ENCODE measurements at places on chromosomes 16 and 17. TPM values are rescaled to one million over a fixed set of nuclear protein-coding genes. Genes with fewer than 3 reads are reported as not detected.

The NTN3 gene
- polyA plus RNA-seq = 4.3 TPM

The PRAC1 gene
- polyA plus RNA-seq = not detected

The SDR42E2 gene
- polyA plus RNA-seq = 0.23 TPM

The KRTAP16-1 gene
- not detected for polyA plus RNA-seq

GRCh38 chr17:44826123-44826790, 3.8 kb downstream of the GJC1 start:
- no peak for DNase-seq

- DNase-seq = no peak
Observed at GRCh38 chr16:5257462-5257861, 159.9 kb upstream of the EEF2KMT start.

DNA sequence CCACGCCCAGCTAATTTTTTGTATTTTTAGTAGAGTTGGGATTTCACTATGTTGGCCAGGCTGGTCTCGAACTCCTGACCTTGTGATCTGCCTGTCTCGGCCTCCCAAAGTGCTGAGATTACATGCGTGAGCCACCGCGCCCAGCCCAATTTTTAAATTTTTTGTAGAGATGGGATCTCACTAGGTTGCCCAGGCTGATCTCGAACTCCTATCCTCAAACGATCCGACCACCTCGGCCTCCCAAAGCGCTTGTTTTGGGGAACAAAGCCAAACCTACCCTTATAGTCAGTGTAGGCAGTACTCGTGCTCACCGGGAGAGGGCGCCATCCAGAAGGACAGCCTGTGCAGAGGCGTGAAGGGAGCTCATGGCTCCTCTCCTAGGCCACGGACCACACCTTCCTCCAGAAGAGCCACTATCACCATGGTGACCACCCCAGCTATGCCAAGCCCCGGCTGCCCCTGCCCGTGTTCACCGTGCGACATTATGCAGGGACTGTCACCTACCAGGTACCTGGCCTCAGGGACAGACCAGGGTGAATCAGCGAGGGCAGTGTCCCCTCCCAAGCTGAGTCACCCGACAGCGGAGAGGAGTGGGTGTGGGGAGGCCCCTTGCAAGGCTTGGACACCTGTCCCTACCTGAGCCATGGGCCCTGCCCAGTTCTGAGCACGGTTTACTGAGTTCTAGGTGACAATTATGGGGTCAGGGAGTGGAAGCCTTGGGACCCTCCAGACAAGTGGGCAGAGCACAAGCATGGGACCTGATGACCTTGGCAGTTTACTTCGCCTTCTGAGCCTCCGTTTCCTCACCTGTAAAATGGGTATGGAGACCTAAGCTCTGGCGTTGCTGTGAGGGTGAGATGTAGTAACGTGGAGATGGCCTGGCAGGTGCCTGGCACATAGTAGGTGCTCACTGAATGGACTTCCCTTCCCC, 13.7 kb downstream of the MYO15B start:
- no peak for DNase-seq

- DNase-seq = no peak
Observed at GRCh38 chr17:75566416-75566815, 21.2 kb upstream of the MYO15B start.

DNA sequence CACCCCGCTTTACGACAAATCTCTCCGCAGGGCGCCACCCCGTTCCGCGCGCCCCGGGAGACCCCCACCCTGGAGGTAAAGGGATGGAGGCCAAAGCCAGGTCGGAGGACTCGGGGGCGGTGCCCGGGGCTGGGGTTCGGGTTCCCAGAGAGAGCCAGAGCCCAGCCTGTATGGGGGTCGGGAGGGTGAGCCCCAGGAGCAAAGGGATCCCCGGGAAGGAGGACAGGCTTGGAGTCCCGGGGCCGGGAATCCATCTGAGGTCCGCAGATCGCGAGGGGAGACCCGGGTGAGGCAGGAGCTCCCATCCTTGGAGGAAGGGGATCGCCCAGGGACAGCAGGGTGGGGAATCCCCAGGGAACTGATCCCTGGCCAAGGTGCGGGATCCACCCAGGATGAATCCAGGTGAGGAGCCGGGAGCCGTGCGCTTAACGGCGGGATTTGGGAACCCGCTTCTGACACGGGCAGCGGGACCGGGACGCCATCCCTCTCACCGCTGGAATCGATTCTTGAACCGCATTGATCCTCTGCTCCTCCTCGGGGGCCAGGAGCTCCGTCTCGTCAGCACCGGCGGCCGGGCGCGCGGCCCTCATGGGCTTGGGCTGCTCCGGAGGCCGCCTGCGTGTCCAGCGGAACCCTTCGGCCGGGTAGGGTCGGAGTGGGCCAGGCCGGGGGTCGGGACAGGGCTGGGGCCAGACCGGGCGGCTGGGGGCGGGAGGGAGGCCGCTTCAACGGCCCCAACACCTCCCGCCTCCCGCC, at the start of gene MMD:
Gene MMD (minus strand): TSS at position 657 of the 756 bp plus-strand sequence. CDS start 140 bp downstream, at position 517.
- no peak for DNase-seq

DNA sequence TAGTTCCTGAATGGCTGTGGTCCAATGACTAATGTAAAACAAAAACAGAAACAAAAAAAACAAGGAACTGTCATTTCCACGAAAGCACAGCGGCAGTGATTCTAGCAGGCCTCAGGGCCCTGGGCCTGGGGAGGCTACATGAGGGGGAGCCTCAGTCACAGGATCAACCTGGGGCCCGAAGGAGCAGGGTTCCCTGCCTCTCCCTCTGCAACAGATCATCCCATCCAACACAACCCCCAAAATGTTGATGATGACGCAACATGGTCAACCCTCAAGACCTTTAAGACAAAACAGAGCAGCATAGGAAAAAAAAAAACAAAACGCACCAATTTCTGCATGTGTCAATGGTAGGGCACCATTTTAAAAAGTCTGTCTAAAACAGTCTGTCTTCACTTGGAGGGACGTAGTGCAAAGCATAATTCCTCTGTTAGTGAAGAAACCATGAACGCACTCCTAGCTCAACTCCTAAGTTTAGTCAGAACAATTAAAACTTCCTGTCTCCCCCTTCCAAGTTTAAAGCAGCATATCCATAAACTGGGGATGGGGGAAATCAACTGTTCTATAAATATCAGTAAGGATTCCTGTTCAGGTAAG, 32.3 kb downstream of the AXIN2 start:
- no peak for DNase-seq

GRCh38 chr16:73813527-73813926, 483.1 kb upstream of the PSMD7 start:
- DNase-seq = no peak

DNA sequence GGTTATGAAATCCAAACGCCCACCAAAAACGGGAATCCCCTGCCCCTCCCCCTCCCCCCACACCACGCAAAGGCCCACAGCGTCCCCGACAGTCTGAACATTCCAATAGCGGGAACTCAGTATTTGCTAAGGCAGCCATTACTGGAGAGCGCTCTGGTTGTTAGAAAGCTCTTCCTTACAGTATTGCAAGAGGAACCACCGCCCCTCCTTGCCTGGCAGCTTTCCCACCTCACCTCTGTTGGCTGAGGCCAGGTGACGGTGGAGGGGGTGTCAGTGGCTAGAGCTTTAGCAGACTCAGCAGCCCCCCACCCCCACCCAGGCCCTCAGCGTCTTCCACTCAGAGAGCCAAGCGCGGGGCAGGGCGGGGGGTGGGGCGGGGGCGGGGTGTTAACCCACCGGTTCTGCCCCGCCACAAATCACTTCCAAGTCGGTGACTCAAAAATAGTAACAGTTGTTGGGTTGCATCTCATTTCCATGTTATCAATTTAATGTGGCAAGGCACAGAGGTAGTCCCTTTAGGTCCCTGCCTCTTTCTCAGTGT, 2.2 kb upstream of the PLEKHH3 start:
- DNase-seq = no peak

DNA sequence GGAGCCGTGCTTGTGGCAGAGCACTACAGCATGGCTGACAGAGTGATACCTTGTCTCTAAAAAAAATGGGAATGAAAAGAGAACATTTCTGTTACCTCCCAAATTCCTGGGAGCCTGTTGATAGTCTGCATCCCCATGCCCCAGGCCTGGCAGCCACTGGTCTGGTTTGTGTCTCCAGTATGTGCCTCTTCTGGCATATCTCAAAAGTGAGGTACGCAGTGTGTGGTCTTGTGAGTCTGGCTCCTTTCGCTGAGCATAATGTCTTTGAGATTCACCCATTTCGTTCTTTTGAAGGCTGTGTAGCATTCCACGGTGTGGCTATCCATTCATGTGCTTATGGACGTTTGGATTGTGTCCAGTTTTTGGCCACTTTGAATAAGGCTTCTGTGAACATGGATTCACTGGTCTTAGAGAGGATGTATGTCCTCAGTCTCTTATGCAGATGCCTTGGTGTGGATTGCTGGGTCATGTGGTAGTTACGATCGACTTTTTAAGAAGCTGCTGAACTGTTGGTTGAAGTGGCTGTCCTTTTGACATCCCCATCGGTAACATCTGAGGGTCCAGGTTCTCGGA, 39.1 kb downstream of the PRMT7 start:
- no peak for DNase-seq

DNA sequence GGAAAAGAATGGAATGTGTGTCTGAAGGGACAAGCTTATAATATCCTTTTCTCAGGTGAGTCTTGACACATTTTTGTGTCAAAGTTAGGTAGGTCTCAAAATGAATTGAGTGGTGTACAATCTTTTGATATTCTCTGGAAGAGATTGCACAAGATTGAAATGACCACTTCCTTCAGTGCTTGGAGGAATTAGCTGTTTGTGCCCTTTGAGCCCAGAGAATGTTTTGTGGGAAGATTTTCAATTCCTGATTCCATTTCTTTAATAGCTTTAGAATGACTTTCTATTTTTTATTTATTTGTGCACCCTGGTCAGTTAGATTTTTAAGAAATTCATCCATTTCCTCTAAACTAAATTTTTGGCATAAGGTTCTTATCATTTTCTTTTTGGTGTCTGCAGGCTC, 1.6 kb upstream of the CCL13 start:
- no peak for DNase-seq

- no peak for DNase-seq
Observed at GRCh38 chr16:12784076-12784475, 19.6 kb downstream of the CPPED1 start.

DNA sequence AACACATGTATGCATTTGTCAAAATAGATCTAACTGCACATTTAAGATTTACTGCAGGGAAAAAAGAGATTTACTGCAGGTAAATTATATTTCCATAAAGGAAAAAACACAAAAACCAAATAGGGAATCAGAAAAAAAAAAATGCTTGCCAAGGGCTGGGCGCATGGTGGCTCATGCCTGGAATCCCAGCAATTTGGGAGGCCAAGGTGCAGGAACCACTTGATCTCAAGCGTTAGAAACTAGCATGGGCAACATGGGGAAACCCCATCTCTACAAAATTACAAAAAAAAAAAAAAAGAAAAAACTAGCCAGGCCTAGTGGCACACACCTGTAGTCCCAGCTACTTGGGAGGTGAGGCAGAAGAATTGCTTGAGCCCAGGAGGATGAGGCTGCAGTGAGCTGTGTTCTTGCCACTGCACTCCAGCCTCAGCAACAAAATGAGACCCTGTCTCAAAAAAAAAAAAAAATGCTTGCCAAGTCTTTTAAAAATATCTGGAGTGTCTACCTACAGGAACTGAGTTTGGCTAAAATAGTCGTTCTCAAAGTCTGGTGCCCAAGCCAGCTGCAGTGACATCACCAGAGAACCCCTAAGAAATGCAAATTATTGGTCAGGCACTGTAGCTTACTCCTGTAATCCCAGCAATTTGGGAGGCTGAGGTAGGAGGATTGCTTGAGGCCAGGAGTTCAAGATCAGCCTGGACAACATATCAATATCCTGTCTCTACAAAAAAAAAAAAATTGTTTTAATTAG, 17.5 kb downstream of the TRIM25 start:
- no peak for DNase-seq

DNA sequence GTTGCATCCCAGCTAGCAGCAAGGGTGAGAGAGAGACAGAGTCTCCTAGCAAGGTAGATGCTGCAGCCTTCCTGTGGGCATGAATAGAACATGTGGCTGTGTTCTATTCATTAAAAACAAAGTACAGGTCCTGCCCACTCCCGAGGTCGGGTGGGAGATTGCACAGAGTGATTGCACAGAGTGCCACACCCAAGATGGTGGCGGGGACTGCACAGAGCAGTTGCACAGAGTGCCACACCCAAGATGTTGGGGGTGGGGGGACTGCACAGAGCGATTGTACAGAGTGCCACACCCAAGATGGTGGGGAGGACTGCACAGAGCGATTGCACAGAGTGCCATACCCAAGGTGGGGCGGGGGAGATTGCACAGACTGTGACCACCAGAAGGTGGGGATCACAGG, 410.8 kb upstream of the EEF2KMT start:
- DNase-seq = no peak

DNA sequence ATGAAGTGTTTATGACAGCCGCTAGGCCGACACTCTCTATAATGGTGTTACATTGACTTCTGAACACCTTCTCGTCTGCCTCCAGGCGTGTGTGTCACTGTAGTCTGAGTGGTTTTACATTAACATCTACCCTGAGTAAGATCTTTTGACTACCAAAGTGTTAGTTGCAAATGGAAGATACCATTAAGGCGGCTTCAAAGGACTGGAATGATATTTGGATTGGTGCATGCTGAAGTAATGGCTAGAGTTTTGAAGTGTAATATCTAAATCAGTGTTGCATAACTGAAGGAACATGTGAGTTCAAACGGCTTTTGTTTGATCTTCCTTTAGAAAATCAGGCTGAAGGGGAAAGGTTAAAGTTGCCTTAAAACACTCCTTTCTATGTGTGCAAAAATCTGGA, 52.2 kb downstream of the BCAS3 start:
- DNase-seq = no peak

- no peak for DNase-seq
Observed at GRCh38 chr16:30002614-30003346, 6.7 kb downstream of the INO80E start.

GRCh38 chr17:61002316-61002736, 324.7 kb downstream of the BCAS3 start:
- DNase-seq = peak; percentile 44

All from renal pelvis (tissue), 12 donors.